ENCODE measurements at places on chromosomes 16 and 17. TPM values are rescaled to one million over a fixed set of nuclear protein-coding genes. Genes with fewer than 3 reads are reported as not detected.
A peak's percentile ranks its signal among the peaks of the same experiment; 100 is the strongest.

The KRTAP4-3 gene
- not detected for total RNA-seq

The ABCC3 gene
- not detected for total RNA-seq

GRCh38 chr17:48554412-48555257 is 9.7 kb upstream of the HOXB2 start:
- no peaks in the 10 kb centered on the region for H3K36me3 ChIP-seq
- H3K4me1 ChIP-seq, result peaks cover 8% of the 10 kb centered on the region
- H3K27me3 ChIP-seq, result peaks cover 99% of the 10 kb centered on the region
- peak overlapping the region; percentile 73 for H3K4me3 ChIP-seq
- peak; percentile 85 for DNase-seq
- H3K27ac ChIP-seq, result peak overlapping the region; percentile 67

GRCh38 chr17:16191604-16192003 is 23.7 kb downstream of the NCOR1 start:
- no peaks in the 10 kb centered on the region for H3K27me3 ChIP-seq
- no peaks in the 10 kb centered on the region for H3K4me1 ChIP-seq
- no peak for DNase-seq
- H3K4me3 ChIP-seq, result no peak overlapping the region
- H3K27ac ChIP-seq, result no peak overlapping the region

The CCL23 gene
- not detected for total RNA-seq

The SLC38A8 gene
- not detected for total RNA-seq

DNA sequence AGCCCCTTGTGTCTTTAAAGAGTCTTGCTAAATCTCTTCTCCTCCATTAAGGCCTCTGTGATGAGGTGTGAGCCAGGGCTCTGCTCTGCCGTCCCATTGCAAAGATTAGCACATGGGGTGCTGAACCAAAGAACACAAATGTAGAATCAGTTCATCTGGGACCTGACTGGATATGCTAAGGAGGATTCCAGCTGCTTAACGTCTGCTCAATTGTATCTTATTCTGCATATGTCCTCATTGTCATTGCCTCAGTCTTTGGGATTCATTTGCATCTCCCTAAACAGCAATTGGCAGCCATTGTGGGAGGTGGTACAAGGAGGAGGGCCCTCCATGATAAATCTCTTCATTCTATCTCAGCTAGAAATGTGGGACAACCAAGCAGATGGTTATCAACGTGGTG is 106.3 kb upstream of the ADAMTS18 start:
- H3K36me3 ChIP-seq, result no peaks in the 10 kb centered on the region
- peak; percentile 46 for DNase-seq
- no peak overlapping the region for H3K4me3 ChIP-seq
- no peak overlapping the region for H3K27ac ChIP-seq

The CBFA2T3 gene
- 0.97 TPM for total RNA-seq

DNA sequence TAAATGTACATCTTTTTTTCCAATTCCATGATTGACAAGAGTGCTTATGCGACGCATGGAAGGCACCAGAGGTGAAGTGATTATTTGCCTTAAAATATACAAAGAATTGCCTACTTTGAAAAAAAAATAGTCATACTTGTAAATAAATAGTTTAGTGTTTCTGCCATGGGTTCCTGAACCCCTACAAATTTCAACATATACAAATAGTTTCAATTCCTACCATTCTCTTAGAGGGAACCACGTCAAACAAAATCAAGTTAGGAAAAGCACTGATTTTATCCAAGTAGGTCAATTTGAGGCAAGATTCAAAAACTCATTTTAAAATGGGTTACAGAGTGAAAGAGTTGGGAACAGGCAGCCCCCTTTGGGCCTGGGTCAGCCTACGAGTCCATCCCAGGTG is 11.7 kb downstream of the CMTM3 start:
- H3K27me3 ChIP-seq, result no peaks in the 10 kb centered on the region
- H3K4me1 ChIP-seq, result peaks cover 46% of the 10 kb centered on the region
- no peak for DNase-seq
- H3K4me3 ChIP-seq, result no peak overlapping the region

The HASPIN gene
- total RNA-seq, result 26.0 TPM

DNA sequence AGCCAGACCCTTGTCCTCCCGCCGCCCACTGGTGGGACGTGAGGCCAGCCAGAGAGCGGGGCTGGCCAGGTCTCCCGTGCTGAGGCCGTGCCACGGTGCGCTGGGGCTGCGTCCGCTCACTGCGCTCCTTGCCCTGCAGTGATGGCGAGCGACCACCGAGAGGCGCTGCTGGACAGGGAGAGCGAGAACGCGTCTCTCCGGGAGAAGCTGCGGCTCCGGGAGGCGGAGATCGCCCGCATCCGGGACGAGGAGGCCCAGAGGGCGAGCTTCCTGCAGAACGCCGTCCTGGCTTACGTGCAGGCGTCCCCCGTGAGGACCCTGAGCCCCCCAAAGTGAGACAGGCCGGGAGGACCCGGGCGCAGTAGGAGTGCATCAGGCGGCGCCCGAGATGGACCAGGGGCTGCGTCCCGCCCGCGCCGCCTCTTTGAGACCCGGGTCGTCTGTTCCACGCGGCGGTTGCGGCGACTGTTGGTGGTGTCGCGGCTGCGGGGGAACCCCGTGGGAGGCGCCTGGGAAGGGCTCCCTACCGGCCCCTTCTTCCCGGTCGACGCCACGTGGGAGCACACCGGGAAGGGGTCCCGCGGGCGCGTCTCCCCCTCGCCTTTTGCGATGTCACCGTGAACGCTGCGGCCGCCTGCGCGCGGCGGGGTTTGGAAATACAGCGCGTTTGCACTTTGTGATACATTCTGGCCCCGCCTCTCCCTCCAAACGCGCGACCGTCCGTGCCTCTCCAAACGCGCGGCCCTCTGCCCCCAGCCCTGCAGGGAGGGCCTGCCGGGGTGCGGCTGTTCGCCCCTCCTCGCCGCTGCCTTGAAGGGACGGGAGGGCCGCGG is 792 bp upstream of the RAC3 start:
- no peak overlapping the region for H3K27ac ChIP-seq
- no peaks in the 10 kb centered on the region for H3K4me1 ChIP-seq
- no peaks in the 10 kb centered on the region for H3K27me3 ChIP-seq

The BCAR1 gene
- 27.5 TPM for total RNA-seq

The AANAT gene
- not detected for total RNA-seq

The FBXW10B gene
- not detected for total RNA-seq

DNA sequence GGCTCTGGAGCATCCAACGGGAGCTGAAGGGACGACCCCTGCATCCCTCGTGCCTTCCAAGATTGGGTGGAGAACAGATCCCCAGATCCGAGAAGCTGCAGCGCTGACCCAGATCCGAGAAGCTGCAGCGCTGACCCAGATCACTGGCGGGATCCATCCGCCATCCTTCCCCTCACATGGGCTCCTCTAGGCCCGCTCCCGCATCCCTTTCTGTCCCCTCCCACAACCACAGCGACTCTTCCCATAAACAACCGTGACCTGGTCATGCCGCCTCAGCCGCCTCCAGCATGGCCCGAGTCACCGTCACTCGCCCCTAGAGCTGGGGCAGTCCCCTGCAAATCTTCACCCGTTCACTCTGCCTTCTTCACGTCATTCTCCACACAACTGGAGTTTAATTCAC is 124.9 kb downstream of the UTP18 start:
- H3K27ac ChIP-seq, result no peak overlapping the region
- no peaks in the 10 kb centered on the region for H3K27me3 ChIP-seq
- H3K4me1 ChIP-seq, result no peaks in the 10 kb centered on the region
- H3K36me3 ChIP-seq, result no peaks in the 10 kb centered on the region
- no peak overlapping the region for H3K4me3 ChIP-seq

- DNase-seq, result no peak
- no peaks in the 10 kb centered on the region for H3K36me3 ChIP-seq
- H3K4me1 ChIP-seq, result peaks cover 4% of the 10 kb centered on the region
- H3K27ac ChIP-seq, result peak overlapping the region; percentile 94
- peak overlapping the region; percentile 97 for H3K4me3 ChIP-seq
- H3K27me3 ChIP-seq, result no peaks in the 10 kb centered on the region
These were observed 424 bp downstream of the MON1B start for GRCh38 chr16:77191259-77191969.

DNA sequence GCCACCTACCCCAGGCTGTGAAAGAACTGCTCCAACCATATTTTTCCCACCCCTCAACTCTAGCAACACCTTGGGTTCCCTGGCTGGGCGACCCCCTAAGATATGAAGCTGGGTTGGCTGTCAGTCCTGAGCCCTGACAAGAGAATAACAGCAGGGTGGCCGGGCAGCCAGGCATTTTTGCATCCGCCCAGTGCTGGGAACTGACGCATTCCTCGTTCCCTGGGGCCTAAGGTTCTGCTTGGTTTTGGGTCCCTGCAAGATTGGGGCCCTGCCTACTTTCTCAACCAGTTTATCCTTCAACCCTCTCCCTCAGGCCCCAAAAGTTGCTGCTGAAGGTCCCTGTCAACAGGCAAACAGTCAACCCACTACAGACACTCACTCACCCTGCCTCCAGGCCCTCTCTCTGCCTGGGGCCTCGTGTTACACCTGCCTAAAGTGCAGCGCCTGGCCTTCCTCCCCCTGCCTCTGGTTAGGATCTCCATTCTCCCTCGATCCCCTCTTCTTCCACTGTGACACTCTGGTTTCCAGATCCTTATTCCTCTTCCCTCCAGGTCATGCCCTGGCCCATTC is 151.5 kb downstream of the STX8 start:
- H3K4me3 ChIP-seq, result no peak overlapping the region
- no peaks in the 10 kb centered on the region for H3K4me1 ChIP-seq
- H3K27ac ChIP-seq, result no peak overlapping the region
- H3K36me3 ChIP-seq, result no peaks in the 10 kb centered on the region
- DNase-seq, result peak; percentile 87

GRCh38 chr17:17305281-17305801 is 2.2 kb downstream of the NT5M start:
- no peak overlapping the region for H3K4me3 ChIP-seq
- H3K4me1 ChIP-seq, result no peaks in the 10 kb centered on the region
- H3K36me3 ChIP-seq, result no peaks in the 10 kb centered on the region
- no peak for DNase-seq
- peaks cover 8% of the 10 kb centered on the region for H3K27me3 ChIP-seq

DNA sequence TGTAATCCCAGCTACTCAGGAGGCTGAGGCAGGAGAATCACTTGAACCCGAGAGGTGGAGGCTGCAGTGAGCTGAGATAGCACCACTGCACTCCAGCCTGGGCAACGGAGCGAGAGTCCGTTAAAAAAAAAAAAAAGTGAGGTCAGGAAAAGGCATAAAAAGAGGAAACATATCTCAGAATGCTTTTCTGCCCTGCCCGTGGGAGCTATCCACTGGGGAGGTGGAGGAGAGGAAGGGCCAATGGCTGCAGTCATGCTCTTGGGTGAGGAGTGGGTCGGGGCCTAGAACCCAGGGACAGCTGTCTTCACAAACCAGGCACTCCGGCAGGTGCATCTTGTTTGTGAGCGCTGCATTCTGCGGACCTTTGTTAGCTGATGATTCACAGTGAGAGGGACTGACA is 60.0 kb upstream of the CDC42EP4 start:
- DNase-seq, result no peak
- H3K4me3 ChIP-seq, result no peak overlapping the region
- no peaks in the 10 kb centered on the region for H3K27me3 ChIP-seq
- H3K4me1 ChIP-seq, result peaks cover 2% of the 10 kb centered on the region

GRCh38 chr16:11134722-11135463 is 121.1 kb downstream of the SOCS1 start:
- H3K36me3 ChIP-seq, result peaks cover 14% of the 10 kb centered on the region
- no peak overlapping the region for H3K27ac ChIP-seq
- no peak overlapping the region for H3K4me3 ChIP-seq
- peaks cover 16% of the 10 kb centered on the region for H3K4me1 ChIP-seq
- DNase-seq, result no peak
- no peaks in the 10 kb centered on the region for H3K27me3 ChIP-seq

The HNF1B gene
- total RNA-seq, result 44.6 TPM

The DHX38 gene
- total RNA-seq, result 80.1 TPM

The CCL4 gene
- total RNA-seq, result not detected

GRCh38 chr16:5541356-5541755 is 443.8 kb upstream of the EEF2KMT start:
- H3K36me3 ChIP-seq, result no peaks in the 10 kb centered on the region
- peak overlapping the region; percentile 47 for H3K4me3 ChIP-seq

GRCh38 chr17:18246880-18247612 is 11.5 kb downstream of the FLII start:
- H3K27ac ChIP-seq, result no peak overlapping the region
- H3K4me1 ChIP-seq, result no peaks in the 10 kb centered on the region
- no peak overlapping the region for H3K4me3 ChIP-seq
- H3K36me3 ChIP-seq, result peaks cover 70% of the 10 kb centered on the region

GRCh38 chr16:82440336-82440735 is 186.4 kb upstream of the CDH13 start:
- no peaks in the 10 kb centered on the region for H3K27me3 ChIP-seq
- peak; percentile 83 for DNase-seq
- no peaks in the 10 kb centered on the region for H3K36me3 ChIP-seq
- peak overlapping the region; percentile 50 for H3K27ac ChIP-seq
- H3K4me1 ChIP-seq, result peaks cover 19% of the 10 kb centered on the region

GRCh38 chr17:15354256-15354655 is 12.9 kb upstream of the TEKT3 start:
- peaks cover 2% of the 10 kb centered on the region for H3K4me1 ChIP-seq
- no peak overlapping the region for H3K4me3 ChIP-seq
- no peak for DNase-seq
- H3K27me3 ChIP-seq, result no peaks in the 10 kb centered on the region

DNA sequence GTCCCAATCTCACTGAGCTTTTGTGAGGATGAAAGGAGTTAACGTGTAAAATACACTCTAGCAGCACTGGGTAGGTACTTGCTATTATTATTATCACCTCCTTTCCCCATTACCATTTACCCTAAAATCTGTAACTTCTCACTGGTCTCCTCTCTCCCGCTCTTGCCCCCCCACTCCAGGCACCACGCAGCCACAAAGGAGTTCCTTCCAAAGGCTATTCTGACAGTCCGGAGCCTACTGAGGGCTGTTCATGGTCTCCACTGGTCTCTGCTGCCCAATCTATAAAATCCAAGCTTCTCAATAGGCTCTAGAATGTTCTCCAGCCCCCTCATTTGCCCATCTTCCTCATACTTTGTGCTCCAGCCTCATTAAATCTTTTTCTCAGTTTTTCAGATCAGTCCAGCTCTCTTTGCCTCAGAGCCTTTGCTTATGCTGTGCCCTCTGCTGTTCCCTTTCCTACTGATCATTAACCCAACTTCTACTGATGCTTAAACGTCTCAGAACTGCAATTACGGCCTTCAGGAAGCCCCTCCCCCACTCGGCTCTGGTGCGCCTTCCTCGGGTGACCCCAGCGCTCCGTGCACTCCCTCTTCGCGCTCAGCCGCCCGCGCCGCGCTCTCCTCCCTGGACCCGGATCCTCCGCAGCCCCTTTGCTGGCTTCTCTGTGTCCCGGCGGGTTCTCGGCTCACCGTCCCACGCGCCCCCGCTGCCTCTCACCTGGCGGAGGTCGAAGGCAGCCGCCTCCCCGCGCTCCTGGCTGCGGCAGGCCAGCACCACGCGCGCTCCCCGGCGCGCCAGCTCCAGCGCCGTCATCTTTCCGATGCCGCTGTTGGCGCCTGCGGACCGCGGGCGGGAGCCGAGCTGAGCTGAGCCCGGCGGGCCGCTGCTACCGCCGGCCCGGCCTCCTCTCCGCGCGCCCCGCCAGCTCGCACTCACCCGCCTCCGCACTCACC is 737 bp downstream of the DHRS13 start:
- no peak for DNase-seq
- peaks cover 35% of the 10 kb centered on the region for H3K36me3 ChIP-seq
- H3K27ac ChIP-seq, result peak overlapping the region; percentile 73
